ENCODE measurements at places on chromosomes 2 and 18.

DNA sequence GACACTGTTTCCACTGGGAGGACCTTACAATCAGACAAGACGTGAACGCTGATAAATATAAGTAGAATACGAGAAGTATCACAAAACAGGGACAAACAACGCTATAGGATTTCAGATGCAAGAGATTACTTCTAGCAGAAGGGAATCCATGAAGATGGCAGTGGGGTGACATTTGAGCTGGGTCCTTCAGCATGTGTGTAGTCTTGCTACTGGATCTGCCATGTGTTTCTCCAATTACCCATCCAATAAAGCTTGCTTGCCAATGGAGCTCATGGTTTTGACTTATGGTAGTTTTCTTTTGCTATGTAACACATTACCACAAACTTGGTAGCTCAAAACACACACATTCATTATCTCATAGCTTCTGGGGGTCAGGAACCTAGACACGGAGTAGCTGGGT, 32.8 kb upstream of the LGALSL start:
- DNase-seq, result no peak

GRCh38 chr2:120700659-120701058, 35.0 kb upstream of the GLI2 start:
- DNase-seq, result no peak

DNA sequence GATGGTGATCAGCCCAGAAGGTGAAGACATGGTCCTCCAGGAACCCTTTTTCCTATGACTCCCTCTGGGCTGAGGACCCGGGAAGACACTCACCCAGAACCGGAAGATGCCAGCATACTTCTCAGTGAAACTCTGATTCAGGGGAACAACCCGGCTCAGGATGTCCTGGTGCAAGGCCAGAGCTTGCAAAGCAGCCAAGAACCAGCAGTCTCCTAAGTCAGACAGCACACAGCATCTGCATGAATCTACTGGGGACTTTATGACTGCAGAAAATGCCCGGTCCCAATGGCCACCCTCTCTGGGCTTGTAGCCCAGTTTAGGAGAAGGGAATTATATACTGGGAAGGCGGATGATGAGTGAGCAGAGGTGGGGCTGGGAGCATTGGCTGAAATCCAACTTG, 15.3 kb downstream of the CAPN14 start:
- DNase-seq, result no peak

DNA sequence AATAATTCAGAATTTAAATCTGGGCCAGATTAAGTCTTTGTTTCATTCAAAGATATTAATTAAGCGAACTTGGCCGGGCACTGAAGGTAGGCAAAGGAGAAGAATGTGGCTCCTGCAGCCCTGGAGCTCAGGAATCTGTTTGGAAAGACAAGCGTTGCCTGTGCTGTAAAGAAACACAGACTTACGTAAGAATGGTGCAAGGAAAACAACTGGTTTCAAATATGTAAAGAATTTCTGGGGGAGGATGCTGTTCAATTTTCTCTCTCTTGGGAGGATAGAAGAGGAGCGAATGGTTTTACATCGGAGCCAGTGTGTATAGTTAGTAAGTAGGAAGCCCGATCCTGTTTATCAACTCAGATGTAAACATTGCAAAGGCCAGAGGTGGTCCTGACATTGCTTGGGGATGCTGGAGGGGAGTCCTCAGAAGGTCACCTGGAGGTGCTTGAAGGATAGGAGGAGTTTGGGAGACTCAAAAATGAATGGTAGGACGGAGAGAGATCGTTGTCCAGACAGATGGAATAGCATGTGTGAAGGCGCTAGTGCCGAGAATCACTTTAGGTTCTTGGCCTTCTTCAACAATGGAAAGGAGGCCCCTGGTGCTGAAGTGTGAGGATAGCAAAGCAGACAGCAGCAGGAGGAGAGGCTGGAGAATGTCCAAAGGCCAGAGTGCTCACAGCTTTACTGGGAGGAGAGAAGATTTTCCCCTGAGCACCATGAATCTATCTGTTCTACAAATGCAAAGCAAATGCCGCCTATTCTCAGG, 456.1 kb downstream of the LPIN1 start:
- DNase-seq, result no peak

GRCh38 chr18:23861805-23862470, 152.6 kb upstream of the TTC39C start:
- DNase-seq, result no peak
